ENCODE measurements at places on chromosomes 13 and 19.

DNA sequence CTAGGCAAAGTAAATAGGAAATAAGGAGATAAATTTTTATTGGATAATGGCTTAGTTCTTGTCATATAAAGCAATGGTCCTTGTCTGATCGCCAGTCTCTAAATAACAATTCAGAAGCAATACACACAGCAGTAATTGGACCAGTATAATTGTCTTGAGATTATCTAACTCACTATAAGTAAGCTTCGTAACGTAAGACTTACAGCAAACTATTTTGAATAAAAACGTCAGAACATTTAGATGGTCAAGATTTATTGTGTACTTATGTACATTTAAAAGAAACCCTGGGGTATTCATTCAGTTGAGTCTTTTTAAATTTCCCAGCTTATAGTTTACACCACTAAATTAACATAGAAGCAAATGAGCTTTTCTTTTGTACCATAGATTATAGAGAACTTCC lies 20.2 kb upstream of the TRPC4 start:
- no peak for DNase-seq

GRCh38 chr13:112136095-112136494 lies 69.1 kb downstream of the SOX1 start:
- no peak for DNase-seq

DNA sequence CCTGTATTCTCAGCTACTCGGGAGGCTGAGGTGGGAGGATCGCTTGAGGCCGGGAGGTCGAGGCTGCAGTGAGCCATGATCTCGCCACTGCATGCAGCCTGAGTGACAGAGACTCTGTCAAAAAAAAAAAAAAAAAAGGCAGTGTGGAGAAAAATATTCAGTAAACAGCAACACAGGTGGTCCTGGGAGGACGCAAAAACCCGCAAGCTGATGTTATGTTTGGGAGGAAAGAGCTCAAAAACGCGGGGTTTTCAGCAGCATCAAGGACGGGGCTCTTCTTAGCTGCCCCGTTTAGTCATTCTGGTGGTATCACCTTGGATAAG lies 599 bp upstream of the ZNF784 start:
- no peak for DNase-seq

DNA sequence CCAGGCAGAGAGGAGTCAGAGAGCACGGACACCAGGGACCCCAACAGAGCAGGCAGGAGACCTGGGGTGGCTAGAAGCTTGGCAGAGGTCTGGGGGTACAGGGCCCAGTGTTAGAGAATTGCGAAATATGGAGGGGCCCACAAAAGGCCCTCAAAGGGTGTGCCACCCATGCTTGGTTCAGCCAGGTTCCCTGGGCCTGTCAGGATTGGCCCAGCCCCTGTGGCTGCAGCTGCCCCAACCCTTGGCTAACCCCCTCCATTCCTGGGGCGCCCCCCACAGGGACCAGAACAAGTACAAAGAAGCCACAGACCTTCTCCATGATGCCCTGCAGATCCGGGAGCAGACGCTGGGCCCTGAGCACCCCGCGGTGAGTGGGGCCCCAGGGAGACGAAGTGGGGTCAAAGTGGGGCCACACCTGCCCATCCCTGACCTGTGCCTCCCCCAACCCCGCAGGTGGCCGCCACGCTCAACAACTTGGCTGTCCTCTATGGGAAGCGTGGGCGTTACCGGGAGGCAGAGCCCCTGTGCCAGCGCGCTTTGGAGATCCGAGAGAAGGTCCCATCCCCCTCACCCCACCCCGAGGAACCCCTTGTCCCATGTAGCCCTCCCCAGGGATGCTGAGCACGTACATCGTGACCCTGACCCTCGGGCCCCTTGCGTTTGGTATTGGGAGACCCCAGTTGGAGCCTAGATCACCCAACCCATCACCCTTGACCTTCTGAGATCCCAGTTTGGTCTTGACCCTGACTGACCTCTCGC lies 8.0 kb downstream of the KLC3 start:
- DNase-seq, result no peak

DNA sequence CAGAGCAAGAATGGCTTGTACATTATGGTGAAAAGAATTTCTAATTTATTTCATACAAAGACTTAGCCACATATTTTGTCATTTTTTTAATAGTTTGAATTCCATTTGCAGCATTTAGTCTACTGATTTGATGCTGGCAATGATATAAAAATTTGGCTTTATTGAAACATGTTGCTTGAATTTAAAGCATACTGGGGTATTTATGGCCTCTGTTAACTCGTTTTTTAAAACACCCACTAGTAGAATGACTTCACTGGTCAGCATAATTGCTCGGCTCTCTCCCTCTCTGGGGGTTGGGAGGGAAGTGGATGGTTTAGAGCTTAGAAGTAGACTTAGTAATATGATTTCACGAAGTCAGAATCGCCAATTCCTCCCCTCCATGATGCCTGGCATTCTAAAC lies 354.9 kb upstream of the HTR2A start:
- DNase-seq, result no peak

GRCh38 chr13:110103534-110103933 lies 203.4 kb downstream of the COL4A1 start:
- no peak for DNase-seq

DNA sequence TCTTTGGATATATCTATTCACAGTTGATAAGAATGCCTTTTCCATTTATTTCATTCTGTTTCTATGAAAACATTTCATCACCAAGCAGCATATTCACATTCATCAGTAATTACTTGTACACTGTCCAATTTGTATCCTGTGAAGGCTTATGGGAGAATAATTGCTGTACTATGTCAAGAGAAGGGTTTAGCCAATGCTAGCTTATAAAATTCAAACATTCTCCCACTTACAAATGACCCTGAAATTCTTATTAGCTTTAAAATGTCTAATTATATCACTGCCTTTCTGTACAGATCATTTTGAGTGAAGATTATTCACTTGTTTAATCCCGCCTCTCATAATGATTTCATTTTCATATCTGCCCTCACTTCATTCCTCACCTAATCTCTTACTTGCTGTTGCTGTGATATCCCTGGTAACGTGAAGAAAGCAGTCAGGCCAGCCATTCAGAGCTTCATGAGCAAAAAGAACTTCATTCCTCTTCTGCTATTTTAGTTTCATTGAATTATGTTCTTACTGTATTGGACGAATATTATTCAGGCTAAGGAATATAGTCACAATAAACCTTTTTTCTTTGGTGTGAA lies 778.7 kb downstream of the OLFM4 start:
- no peak for DNase-seq

Data from common myeloid progenitor, CD34-positive (primary cell).